ENCODE measurements at places on chromosomes 16 and 17. TPM values are rescaled to one million over a fixed set of nuclear protein-coding genes. Genes with fewer than 3 reads are reported as not detected.

The PRSS8 gene
- 0.17 TPM for total RNA-seq

The PRSS27 gene
- total RNA-seq, result 1.5 TPM

The RNF222 gene
- 0.12 TPM for total RNA-seq

- DNase-seq, result no peak
Measured at GRCh38 chr17:66810951-66811682, 23.8 kb upstream of the CACNG5 start.

GRCh38 chr17:35747540-35748017 is 5.5 kb downstream of the GAS2L2 start:
- DNase-seq, result peak; percentile 84

DNA sequence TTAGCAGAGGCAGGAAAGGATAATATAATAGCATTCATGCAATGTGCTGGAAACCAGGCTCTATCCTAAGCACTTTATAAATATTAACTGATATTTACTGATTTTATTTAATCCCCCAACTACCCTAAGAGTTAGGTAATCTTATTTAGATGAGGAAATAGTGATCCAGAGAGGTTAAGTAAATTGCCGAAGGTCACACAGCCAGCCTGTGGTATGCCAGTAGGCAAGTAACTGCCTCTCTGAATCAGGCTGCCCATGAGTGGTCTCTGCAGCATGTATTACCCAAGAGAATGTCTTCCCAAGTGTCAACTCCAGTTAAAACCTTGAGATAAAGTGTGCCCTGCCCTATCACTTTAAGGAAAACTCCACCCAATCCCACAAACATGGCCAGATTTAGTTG is 25.3 kb upstream of the LYRM9 start:
- DNase-seq, result no peak

DNA sequence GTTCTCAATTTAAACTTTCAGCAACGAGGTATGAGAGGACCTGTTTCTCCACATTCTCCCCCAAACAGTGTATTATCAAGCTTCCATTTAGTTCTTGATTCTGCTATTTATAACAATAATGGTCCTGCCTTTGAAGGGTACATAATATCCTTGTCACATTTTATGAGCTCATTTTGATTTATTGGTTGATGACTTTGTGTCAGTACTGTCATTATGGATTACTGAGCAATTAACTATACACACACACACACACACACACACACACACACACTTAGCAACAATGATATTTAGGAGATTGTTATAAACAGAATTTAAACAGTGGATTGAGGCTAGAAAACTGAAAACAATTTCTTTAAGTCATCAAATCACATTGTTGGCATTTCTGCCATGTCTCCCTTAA is 7.0 kb downstream of the TMIGD1 start:
- DNase-seq, result no peak

GRCh38 chr16:4529085-4530060 is 9.2 kb downstream of the CDIP1 start:
- peak; percentile 48 for DNase-seq

All from activated CD4-positive, alpha-beta T cell treated with anti-CD3 and anti-CD28 coated beads, Interleukin-2, amount 10 ng/mL, durations not matched to agents 7 days and 5 days (primary cell).